ENCODE measurements at places on chromosomes 4 and X.

GRCh38 chr4:90078440-90078839 is 48.8 kb upstream of the CCSER1 start:
- no peak for DNase-seq

- no peak for DNase-seq
Measured at GRCh38 chr4:1298461-1298860, 8.8 kb downstream of the MAEA start.

DNA sequence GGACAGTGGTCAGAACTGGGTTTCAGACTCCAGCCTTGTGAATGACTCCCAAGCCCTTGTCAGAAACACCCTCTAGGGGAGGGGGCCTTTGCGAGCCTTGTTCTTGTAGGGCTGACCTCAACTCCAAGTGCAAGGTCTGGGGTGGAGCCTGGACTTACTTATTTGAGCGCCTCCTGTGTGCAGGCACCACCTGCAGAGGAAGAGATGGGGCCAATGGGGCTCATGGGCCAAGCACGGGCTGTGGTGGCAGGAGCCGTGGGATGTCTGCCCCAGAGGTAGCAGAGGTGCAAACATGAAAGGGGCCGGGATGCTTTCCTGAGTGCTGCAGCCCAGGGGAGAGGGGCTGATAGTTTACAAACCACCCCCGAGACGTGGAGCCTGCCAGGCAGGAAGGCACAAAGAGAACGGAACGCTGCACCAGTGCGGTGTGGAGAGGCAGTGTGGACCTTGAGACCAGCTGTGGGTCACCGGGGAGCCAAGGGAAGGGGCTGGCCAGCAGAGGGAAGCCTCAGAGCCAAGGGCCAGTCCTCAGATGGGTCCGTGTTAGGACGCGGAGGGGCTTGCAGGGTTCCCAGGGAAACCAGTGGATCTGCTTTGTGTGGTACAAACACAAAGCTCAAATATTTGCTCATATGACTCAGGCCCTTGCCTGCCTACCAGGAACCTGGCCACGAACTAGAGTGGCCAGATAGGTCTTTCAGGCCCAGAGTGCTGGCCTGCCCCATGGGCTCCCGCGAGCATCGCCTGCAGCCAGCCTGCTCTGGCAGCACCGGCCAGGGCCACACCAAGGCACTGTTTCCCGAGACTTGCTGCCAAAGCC is 8.7 kb upstream of the TADA2B start:
- DNase-seq: no peak

- DNase-seq: no peak
Measured at GRCh38 chrX:35858906-35859305, 60.6 kb upstream of the CFAP47 start.

DNA sequence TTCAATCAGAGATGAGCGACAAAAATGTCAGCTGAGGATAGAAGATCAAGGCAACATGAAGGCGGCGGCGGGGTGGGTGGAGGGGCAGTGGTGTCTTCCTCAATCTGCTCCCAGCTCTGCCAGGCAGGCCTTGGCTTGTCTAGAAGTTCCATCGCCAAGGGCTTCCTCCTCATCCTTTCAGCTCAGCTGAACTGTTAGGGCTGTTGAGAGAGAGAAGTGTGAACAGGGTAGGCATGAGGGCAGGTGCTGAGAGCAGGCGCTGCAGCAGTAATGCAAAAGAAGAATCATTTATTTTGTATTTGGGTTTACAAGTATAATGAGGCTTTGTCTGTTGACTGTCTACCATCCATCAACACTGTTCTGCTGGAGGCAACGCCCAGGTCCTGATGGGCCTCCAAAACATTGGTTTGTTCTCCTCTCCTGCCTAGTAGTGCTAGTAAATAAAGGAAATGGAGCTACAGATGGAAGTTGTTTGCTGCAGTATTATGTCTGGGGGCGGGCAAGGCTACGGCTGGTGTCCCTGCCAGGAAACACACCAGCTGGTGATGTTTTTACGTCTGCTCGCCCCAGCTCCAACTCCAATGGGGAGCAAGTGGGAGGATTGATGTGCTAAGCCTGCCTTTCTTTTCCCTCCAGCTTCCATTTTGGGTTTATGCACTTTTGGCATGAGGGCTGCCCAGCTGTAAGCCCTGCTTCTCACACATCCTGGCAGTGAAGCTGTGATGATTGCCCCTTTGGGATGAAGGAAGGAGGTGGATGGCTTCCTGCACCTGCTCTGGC is 139.4 kb upstream of the BOD1L1 start:
- DNase-seq: no peak

GRCh38 chr4:79923281-79923680 is 149.7 kb downstream of the ANTXR2 start:
- DNase-seq: no peak
